ENCODE measurements at places on chromosomes 2 and 18.

GRCh38 chr2:41965173-41965908, 82.5 kb upstream of the PKDCC start:
- DNase-seq: no peak

- no peak for DNase-seq
Measured at GRCh38 chr18:50045126-50045525, 149.8 kb downstream of the MYO5B start.

GRCh38 chr2:86790676-86791572, at the start of gene CD8A:
Gene CD8A (minus strand): TSS chr2:86790913. CDS start chr2:86790825, 88 bp downstream.
- DNase-seq: no peak

DNA sequence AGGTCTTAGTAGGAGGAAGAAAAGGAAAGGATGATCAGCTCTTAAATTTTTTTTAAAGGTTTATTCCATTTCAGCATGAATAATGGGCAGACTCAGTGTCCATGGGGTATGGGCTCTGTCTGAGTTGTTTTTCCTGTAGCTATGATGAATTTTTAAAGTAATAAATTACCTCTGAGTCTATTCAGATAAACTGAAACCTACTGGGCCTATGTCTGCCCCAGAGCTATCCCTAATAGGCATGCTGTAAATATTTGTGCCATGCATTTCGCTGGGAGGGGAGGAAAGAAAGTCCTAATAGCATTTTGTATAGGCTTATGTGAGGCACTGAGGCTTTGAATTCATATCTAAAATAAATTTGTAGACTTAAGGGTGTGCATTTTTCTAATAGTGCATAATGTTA, 210.4 kb upstream of the BOD1L2 start:
- DNase-seq: no peak

- DNase-seq: no peak
Measured at GRCh38 chr2:42928161-42928691, 135.8 kb upstream of the HAAO start.

GRCh38 chr18:27871726-27872125, 305.2 kb downstream of the CDH2 start:
- no peak for DNase-seq

DNA sequence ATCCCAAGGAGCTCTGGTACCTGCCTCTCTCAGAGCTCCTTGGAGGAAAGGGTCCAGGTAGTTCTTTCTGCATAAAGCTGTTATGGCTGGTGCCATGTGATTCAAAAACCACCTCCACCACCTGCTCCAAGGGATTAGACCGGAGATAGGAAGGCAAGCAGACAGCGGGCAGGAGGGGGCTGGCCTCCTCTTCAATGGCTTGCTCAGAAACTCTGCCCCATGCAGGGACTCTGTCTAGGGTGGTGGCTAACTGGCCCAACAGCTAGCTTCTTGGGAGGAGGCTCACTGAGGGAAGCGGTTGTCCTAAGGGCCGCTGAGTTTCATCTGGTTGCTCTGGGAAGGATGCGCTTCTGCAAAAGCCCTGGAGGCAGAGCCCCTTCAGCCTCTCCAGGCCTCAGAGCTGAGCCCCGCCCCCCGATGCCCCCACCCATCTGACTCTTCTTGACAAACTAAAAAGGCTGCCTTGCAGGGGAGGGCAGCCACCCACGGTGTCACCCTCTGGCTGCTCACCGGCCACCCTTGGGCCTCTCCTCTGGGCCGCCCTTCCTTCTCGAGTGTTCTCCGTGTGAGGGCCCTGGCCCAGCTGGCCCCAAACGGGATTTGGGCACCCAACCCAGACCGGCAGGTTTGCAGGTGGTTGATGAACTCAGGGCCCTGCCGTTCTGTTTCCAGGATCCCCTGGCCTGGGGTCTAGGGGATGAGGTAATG, 90.2 kb downstream of the MCFD2 start:
- DNase-seq: no peak

GRCh38 chr2:230898016-230898712, 26.9 kb downstream of the GPR55 start:
- DNase-seq: no peak

GRCh38 chr2:166256896-166257295, 118.8 kb downstream of the SCN9A start:
- no peak for DNase-seq

GRCh38 chr18:73717570-73717969, 430.1 kb downstream of the FBXO15 start:
- no peak for DNase-seq

- DNase-seq: peak; percentile 36
Measured at GRCh38 chr2:219569041-219569440, 2.3 kb downstream of the OBSL1 start.

DNA sequence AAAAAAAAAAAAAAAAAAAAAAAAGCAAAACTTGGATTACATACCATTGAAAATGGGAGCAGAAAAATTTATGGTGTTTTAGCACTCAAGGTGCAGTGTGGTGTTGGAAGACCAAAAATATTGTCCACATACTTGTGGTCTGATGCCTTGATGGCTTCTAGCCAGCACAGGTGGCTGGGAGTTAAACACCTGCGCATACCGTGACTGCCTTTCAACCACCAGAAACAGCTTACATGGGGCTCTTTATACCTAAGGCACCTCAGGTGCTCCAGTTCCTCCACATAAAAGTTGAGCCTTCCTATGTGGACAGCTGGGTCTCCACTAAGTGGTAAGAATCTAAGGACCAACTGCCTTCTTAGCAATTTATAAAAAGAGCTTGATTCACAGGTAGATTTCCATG, 802.6 kb upstream of the CELF4 start:
- no peak for DNase-seq

DNA sequence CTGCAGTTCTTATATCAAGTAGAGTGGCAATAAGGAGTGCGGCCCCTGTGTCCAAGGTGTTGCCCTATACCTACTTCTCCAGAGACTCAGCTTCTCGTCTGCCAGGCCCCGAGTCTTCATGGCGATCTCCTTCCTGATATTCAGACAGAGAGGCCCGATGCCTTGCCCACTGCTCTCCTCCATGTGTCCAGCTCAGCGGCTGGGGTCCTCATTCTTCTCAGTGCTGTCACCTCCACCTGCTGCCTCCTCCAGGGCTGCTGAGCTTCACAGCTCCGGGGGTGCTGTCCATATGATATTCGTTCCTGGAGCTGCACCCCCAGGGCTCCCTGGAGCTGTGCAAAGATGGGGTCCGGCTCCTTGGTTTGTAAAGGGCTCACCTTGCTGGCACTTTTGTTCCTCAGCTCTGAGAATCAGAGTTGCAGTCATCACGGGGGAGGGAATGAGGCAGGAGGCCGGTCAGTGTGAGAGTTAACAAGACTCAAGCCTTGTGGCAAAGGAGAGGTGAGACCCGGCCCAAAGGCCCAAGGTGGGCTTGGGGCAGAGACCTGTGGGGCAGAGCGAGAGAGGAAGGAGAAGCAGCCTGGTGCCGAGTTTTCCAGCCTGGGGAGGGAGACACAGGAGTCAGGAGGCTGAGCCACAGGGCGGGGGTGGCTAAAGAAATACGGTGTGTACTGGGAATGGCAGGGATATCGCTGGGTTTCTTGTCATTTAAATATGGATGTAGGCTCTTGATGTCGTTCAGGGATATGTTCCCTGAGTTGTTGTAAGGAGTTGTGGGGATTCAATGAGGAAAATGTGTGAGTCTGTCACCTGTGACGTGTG, 120.6 kb downstream of the CTIF start:
- no peak for DNase-seq

- DNase-seq: no peak
Measured at GRCh38 chr2:70828914-70829824, 6.4 kb downstream of the CD207 start.

DNA sequence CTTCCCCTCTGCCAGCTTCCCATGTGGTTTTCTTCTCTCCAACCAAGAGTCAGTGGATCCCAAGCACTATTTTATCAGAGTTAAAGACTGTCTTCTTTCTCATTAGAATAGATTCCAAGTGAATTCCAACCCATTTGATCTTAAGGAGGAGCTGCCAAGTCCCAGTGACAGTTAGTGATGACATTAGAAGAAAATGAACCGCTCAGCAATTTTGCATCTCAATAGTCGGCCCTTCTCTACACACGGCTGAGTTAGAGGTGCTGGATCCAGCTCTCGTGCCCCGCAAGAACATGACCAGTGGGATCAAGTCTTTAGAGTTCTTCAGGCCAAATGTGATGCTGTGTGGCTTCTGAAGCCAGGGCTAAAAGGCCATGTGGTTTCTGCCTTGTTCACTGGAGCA, 132.6 kb downstream of the SH3BP4 start:
- no peak for DNase-seq

GRCh38 chr2:228507231-228507824, 325.8 kb upstream of the SPHKAP start:
- DNase-seq: no peak

DNA sequence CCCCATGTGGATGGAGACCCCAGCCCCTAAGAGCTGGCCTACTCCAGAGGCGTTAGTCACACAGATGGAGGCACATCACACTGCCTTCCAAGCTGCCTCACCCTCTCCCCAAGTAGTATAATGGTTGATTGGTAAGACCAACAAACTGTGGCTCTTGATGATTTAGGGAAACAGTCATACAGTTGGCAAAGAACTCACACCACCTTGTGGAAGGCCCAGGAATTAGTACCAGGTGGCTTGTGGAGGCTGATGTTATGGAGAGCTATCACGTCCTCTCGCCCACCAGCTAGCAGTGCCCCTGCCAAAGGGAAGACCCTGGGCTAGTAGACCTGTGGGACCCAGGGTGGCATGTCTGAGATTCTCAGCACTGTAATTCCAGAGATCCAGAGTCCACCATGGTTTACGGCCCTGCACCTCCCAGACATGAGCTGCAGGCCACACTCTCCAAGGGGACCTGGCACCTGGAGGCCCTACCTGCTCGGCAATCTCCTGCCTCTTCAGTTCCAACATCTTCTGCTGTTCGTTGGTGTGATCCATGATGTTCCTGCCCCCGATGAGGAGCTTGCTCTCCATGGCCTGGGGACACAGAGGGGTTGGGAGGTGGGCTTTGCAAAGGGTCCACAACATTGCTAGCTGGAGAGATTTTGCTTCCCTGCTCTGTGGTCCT, 26.3 kb downstream of the KIF3C start:
- DNase-seq: no peak

- peak; percentile 77 for DNase-seq
Measured at GRCh38 chr2:675982-676646, 1.1 kb downstream of the TMEM18 start.

GRCh38 chr2:121334581-121335293, 49.7 kb upstream of the TFCP2L1 start:
- no peak for DNase-seq

DNA sequence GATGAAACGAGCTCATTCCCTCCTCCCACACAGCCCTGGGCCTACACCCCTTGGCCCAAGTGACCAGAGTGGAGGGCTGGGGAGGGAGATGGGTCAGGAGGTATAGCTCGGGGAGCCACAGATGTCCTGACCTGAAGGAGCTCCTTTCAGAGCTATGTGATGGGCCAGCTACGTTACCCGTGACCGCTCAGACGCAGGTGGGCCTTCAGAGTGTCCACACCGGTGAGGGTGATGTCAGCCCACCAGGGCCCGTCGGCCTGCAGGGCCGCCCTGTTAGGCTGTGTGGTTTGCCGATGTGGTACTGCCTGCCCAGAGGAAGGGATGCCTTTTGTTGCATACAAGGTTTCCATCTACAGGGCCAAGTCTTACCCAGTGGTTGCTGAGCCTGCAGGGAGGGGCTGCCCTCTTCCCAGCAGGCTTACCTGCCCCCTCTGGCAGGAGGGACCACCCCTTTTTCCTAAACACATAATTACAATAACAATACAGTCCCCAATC, 41.8 kb upstream of the FOSL2 start:
- no peak for DNase-seq
